ENCODE measurements at places on chromosomes 2 and 18.
A peak's percentile ranks its signal among the peaks of the same experiment; 100 is the strongest.

DNA sequence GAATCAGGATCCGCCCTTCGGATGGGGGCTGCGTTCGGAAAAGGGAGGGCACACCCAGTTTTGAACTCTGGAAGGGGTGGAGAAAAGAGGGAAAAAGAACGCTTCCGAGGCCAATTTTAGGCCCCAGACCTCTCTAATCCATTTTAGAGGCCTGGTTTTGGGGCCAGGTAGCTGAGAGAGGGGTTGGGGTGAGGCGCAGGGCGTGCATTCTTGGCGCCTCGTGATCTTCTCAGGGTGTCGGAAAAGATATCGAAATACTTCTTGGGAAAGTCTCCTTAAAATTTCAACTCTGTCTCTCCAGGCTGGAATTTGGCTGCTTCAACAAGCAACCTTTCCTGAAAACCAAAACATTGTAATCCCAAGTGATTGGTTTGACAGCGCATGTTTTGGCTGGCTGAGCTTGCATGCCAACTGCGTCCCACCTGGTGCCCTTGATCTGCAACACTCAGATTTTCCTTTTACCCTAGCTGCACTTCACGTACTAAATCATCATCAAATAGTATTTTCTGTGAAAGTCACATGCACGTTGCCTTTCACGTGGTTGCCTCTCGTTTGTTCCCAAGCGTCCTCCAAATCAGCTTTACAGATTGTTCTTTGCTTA, 864 bp upstream of the XPO1 start:
- peak; percentile 20 for DNase-seq

DNA sequence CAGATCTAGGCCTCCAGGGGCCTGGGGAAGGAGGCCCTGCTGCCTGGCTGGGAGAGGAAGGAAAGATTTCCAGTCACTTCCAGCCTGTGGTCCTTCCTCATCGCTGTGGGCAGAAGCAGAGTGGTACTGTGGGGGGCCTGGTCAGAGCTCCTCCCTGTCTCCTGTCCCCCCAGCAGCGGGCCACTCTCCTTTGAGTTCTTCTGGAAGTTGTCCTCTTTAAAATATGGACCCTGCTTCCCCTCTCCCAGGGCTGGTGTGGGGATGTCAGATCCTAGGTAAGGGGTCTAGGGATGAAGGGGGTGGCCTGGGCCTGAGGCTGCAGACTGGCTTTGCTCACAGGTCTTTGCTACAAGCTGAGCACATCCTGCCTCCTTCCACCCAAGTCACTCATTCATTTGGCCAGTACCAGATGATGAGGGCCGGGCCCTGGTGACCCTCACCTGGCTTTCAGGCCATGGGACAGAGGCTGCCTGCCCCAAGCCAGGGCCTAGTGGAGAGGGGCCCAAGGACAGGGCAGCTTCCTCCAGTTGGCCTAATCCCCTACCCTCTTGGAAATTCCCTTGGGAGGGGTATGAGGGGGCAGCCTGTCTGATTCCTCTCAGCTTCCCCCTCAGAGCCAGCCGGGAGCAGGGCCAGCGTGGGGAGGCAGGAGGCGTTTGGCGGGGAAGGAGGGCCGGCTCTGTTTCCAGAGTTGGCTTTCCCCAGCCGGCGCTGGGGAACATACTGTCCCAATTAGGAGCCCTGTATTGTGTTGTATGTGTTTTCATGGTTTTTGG, 231.9 kb downstream of the DYSF start:
- DNase-seq, result no peak

- no peak for DNase-seq
Measured at GRCh38 chr2:144924827-144925226, 404.9 kb upstream of the ZEB2 start.

DNA sequence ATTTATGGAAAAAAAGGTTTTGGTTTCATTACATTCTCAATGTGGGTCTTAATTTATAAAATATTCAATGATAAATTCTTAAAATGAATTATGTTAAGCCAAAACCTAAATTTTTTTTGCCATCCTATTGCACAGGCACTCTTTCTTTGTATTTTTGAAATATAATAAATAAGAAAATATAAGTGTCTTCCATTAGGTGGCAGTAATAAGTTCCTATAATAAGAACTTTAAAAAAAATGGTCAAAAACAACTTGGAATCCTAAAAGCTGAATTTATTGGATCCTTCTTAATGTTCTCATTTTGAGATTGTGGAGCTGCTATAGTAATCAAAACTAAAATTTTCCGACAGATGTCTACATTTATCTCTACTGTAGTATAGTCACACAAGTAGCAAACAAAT, 5.7 kb downstream of the CALCRL start:
- DNase-seq, result no peak

DNA sequence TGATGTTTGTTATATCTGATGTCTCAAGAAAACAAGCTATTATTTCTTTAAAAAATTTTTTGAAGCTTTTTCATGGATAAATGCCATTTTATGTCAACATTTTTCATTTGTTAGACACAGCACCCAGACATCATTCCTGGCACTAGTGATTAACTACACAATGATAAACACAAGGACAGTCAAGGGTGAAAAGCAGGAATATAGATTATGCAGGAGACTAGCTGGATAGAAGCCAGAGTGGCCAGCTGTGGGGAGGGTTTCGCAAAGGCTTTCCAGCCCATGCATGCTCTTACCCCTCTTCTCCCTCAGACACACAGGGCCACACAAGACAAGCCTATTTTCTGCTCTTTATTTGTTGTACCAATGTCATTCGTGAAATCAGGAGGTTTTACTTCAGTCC, 127.1 kb upstream of the TTC39C start:
- DNase-seq, result no peak

GRCh38 chr2:182081602-182082260, 96.1 kb downstream of the PPP1R1C start:
- DNase-seq, result no peak

GRCh38 chr2:120312076-120312475, 33.9 kb upstream of the INHBB start:
- DNase-seq, result no peak

DNA sequence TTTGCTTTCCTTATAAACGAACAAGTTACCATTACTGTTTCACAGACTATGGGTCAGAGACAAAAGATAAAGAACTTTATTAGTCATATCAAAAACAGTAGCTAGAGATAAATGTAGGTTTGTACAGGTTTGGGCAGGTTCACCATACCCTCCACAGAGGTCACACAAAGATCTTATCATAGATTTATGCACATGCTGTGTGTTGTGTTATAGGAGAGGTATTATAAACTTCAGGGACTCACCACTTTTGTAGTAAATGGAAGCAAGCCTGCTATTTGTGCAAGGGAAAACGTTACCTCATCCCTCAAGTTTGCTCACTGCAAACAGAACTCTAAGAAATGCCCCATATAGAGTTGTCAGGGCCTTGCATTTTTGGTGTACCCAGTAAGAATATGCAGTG, 584.5 kb upstream of the LRRTM1 start:
- no peak for DNase-seq

DNA sequence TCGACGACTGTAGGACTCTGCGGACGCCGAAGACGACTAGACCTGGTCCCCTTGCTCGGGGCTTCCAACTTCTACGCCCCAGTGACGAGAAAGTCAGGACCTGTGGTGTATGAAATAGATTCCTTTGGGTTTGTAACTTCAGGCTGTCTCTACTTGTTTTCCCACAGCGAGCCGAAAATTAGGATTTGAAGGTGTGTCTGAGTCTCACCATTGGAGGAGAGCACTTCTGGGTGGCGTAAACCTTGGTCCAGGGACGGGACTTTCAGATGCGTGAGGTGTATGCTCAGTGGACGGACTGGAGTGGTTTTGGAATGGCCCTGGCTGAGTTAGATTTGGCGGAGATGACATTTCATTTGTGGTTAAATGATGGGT, 1.3 kb downstream of the BIRC6 start:
- peak; percentile 2 for DNase-seq

DNA sequence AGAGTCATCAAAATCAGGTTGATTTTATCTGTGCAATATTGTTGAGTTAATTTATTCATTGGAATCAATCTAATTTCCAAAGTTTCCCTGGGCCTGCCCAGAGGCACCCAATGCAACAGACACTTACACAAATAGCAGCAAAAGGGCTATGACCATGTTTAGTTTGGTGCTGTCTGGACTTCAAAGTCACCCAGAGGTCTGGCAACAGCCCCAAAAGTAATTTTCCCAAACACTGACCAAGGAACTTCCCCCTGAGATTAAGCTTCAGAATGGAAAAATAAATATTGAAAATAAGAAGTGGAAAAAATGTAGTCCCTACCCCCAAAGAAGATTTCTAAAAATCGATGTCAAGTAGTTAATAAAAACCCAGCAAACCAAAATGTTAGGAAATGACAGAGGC, 70.9 kb upstream of the RNF152 start:
- no peak for DNase-seq

DNA sequence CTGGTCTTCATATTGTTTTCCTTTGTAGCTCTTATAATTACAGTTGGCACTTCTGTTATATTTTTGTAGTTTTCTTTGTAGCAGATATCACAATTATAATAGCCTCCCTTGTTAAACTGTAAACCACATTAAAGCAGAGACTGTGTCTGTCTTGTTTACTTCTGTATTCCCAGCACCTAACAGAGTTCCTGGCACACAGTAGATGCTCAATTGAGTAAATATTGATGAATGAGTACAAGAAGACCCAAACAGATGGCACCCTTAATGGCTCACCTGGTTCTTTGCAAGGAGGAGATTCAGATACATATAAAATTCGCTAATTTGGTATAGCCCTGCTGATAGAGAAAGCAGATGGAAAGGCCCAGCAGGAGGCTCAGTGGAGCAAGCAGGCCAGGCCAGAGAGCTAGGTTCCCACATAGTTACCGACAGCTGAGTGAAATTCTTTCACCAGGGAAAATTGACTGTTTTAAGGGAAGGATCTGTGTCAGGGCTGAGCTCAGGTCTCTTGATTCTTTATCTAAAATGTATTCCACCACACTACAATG, 120.1 kb downstream of the NUP35 start:
- DNase-seq, result no peak

DNA sequence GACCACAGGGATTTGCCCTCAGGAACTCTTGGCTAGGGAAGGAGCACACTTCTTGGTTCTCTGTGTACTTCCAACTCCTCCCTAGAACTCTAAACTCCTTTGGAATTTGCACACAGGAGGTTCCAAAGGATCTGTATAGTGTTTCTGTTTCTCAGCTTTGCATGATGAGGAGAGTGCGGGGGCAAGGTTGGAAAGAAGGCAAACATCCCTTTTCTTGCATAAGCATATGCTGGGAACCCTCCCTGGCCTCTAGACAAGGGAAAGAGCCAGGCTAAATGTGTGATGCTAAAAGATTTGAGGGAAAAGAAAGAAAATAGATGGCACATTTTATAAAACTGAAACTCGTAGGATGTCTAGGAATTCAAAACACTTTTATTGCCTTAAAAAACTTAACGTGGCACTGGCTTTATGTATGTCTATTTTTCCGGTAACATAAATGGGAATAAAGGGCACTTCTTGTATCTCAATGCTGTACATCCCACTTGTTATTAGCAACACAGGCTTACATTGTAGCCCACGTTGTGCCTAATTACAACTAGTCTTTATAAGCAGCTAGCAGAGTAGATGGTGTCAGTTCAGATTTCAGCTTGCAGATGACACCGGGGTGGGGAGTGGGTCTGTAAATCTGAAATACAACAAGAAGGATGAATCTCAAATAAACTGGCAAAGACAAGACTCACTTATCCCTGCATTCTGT, 165.8 kb downstream of the GPD2 start:
- DNase-seq, result no peak

DNA sequence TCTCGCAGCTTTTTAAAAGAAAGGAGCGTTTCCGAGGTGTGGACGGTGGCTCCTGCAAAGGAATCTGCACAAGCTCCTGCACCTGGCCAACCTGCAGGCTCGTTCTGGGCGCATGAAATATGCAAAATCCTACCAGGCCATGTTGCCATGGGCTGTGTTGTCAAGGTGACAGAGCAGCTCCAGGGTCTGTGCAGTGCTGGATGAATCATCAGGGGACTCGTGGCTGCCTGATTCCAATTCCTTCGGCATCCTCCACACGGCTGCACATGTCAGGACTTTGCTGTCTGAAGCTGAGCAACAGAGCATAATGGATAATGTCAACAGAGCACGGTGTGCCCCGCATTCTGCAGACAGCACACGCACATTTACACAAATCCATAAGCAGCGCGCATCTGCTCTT, 120.5 kb downstream of the EIPR1 start:
- DNase-seq, result no peak

DNA sequence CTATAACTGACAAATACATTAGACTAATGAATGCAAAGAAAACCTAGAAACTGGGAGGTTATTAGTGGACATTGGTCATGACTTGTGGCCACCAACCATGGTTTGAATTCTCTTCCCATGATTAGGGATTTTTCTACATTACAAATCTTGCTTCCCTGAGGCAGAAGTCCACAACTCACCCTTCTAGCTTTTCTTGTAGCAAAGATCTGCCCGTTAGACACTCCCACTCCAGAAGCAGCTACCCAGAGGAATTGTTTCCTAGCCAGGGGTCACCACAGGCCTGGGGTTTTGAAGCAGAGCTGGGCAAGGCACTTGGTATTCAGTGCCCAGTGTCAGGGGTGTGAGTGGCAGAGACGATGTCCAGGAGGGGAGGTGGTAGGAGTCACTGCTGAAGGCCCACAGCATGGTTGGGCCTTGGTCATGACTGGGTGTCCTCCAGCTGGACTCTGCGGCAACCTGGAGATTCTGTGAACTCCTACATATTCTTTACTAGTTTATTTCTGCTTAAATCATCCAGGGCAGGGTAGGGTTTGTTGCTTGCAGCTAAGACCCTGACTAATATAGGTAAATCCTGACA, 54.9 kb downstream of the ACTR2 start:
- no peak for DNase-seq

DNA sequence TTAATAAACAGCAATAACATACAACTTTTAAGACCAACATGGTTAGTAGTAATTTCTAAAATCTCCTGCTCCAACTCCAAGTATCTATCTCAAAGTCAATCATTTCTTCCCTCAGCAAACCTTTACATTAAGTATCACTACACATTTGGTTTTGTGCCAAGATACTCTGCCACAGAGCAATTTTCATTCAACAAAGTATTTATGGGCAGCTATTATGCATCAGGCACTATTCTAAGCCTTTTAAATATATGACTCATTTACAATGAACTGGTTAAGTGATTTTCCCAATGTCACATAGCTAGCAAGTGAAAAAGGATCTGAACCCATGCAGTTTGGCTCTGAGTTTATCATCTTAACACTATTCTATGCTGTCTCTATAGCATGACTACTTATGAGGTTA, 264.3 kb downstream of the NOL4 start:
- DNase-seq, result no peak

DNA sequence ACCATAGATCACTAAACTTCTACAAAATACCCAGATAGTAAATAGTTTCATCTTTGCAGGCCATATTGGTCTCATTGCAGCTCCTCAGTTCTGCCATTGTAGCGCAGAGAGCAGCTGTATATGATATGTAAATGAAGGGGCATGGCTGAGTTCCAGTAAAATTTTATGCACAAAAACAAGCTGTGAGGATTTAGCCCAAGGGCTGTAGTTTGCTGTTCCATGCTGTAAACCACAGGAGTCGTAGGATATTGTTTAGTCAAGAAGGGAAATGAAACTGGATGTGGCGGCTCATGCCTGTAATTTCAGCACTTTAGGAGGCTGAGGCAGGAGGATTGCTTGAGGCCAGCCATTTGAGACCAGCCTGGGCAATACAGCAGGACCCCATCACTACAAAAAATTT, 83.0 kb downstream of the MGAT5 start:
- no peak for DNase-seq

GRCh38 chr2:110149330-110150220, 34.0 kb upstream of the MALL start:
- no peak for DNase-seq
